ENCODE measurements at places on chromosomes 7 and 10.

DNA sequence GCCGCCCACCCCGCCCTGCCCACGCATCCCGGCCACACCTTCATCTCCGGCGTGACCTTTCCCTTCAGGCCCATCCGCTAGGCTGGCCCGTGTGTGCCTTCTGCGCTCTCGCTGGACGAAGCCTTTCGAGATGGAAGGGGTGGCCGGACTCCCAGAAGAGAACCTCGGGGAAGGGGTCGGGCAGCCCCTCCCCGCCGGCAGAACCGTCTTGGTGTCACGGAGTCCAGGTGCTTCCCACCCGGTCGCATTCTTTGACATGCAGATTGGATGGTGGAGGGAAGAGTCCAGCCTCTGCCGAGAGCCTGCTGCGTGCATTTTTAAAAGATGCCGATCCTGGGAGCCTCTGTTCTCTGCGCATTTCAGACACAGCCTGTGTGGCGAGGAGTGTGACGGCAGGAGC, 7.3 kb upstream of the ZNF853 start:
- DNase-seq: no peak

- no peak for DNase-seq
Observed at GRCh38 chr7:99562832-99563231, 4.4 kb downstream of the ZNF655 start.

- no peak for DNase-seq
Observed at GRCh38 chr7:82289152-82289535, 154.4 kb downstream of the CACNA2D1 start.

- DNase-seq: no peak
Observed at GRCh38 chr10:121237718-121238117, 360.5 kb downstream of the FGFR2 start.

DNA sequence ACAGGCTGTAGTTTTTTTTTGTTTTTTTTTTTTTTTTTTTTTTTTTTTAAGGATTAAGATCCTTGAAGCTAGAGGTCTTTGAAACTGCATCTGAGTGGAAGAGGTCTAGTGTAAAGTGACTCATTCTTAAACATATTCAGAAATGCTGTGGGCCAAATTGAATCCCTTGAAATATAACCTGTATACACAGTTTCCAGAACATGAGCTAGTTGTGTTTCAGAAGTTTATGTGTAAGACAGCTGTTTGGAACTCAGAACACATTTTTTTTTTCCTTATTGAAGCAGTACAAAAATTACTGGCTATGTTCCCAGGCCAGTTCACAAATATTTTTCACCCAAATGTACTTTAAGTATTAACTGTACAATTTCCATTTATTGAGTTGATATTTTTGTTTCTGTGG, 67.9 kb downstream of the PPP1R9A start:
- no peak for DNase-seq

DNA sequence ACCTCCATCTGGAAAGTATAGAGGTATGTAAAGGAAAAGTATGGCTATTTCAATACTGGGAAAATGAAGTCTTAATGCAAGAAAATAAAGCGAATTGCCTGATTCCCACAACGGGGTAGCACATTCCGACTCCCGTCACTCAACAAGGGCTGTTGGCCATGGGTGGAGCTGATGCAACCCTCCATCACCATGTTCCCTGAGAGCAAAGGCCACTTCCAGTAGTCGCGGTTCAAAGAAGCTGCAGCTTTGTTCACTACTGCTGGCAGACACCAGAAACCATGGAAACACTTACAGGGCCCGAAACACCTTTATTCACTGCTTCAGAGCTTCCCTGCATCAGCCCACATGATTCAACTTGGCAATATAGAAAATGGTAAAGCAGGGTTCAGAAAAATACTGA, 44.0 kb downstream of the TMEM26 start:
- no peak for DNase-seq

DNA sequence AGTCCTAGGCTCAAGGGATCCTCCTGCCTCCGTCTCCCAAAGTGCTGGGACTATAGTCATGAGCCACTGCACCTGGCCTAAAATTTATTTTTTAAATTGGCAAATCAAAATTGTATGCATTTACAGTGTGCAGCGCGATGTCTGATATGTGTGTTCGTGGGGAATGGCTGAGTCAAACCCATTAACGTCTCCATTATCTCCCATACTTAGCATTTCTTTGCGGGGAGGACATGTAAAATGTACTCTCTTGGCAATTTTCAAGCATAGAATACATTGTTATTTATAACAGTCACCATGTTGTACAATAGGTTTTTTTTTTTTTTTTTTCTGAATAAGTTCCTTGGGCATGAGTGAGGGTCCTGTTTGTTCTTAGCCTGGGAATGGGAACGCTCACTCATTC, 3.8 kb downstream of the TMEM184A start:
- DNase-seq: no peak

- DNase-seq: no peak
Observed at GRCh38 chr7:135834266-135834665, 85.7 kb upstream of the FAM180A start.

Data from stimulated activated CD8-positive, alpha-beta memory T cell treated with anti-CD3 and anti-CD28 coated beads, Interleukin-4, amount 100 ng/mL, for 4 hours (primary cell).